K562 (cell line): ENCODE measurements at places on chromosomes 3 and 15. TPM values are rescaled to one million over a fixed set of nuclear protein-coding genes. Genes with fewer than 3 reads are reported as not detected.

KIF7 gene
- total RNA-seq = 1.7 and 1.8 TPM in 2 replicates

TMEM158 gene
- 33.2 and 46.5 TPM in 2 replicates for total RNA-seq

EPHB3 gene
- 0.04 TPM in 1 of 2 replicates, not detected in the other for total RNA-seq

DNA sequence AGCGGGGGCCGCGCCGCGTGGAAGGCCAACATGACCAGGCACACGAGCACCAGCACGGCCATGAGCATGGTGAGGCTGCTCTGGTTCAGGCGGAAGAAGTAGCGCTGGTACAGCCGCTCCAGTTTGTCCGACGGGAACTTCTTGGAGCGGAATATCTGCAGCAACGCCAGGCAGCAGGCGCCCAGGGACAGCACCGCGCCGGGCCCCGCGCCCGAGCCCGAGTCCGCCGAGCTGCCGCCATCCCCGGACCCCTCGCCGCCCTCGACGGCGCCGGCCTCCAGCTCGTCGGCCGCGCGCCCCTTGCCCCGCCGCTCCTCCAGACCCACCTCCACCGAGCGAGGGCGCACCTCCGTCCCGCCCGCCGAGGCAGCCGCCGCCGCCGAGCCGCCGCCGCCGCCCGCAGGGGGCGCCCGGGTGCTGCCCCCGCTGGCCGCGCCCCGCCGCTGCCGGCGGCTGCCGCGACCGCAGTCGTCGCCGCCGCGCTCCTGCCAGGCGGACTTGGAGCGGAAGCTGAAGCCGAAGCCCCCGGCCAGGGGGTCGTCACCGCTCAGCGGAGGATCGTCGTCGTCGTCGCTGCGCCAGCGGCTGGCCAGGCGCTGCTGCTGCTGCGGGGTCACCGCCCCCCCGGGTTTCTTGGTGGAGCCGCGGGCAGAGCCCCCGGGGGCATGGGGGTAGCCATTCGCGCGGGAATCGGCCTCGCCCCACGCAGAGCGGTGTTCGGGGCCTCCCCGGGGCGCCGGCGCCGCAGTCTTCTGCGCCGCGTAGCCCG is 957 bp downstream of the ADCY5 start:
- DNase-seq = peak; percentile 78

GRCh38 chr15:91860498-91860897 is 7.0 kb downstream of the SLCO3A1 start:
- no peak for DNase-seq

- no peak for DNase-seq
Observed at GRCh38 chr3:81799403-81799802, 38.0 kb upstream of the GBE1 start.

DNA sequence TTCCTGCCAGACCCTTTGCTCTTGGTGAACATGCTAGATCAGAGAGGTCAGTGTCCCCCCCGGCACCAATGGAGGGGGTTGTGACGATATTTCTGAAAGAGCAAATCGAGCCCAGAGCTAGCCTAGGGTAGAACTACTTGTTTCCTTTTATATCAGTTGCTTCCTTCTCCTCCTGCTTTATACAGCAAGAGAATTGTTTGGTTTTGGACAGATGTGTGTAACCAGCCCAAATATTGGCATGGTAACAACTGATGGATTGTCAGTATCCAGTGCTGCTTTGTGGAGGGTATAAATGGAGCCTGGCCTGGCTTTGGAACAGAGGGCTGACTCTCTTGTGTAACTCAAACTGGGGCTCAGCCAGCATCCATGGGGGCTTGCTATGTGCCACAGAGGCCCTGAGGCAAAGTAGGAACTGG is 27.2 kb downstream of the SNX1 start:
- DNase-seq = no peak

DNA sequence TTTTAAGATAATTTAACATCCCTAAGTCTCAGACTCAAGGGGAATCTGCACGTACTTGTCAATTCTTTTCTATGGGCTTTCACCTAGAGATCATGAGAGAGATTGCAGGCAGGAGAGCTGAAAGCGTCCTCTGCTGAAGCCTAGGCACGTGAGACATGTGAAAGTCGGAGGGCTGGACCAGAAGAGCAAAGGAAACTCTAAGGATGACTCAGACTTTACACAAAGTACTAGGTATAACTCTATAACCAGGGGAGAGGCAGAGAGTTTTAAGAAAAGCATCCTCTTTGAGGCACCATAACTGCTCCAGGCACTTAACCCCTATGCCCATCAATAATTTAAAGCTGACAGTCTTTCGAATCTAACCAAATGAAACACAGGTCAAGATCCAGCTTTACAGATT is 436.6 kb downstream of the VGLL3 start:
- DNase-seq = no peak

DNA sequence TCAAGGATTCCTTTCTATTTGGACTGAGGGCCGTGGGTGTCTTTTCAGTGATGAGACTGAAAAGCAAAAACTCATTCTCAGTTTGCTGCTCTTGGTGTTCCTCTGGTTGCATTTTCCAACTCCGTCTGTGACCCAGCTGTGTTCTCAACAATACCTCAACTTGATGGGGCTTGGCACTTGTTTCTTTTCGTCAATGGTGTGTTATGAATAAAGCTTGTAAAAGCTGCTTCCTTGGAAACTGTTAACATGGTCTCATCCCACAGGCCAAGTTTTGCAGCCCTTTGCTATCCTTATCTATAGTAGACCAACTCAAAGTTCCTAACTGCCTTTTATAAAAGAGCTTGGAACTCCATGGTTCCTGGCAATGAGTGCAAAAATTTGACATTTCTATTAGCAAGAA is 142.5 kb upstream of the UBE2E1 start:
- DNase-seq = no peak
